Activated CD4-positive, CD25-positive, alpha-beta regulatory T cell treated with anti-CD3 and anti-CD28 coated beads, Interleukin-2, amount 50 U/mL, for 24 hours (primary cell): ENCODE measurements at places on chromosomes 16 and 17.

GRCh38 chr17:76196675-76197074, 43.6 kb downstream of the RNF157 start:
- ATAC-seq = no peak

- ATAC-seq = no peak
Measured at GRCh38 chr17:72145962-72146361, 25.1 kb downstream of the SOX9 start.

- ATAC-seq = peak; percentile 20
Measured at GRCh38 chr17:35788477-35789368, 6.7 kb downstream of the MMP28 start.

DNA sequence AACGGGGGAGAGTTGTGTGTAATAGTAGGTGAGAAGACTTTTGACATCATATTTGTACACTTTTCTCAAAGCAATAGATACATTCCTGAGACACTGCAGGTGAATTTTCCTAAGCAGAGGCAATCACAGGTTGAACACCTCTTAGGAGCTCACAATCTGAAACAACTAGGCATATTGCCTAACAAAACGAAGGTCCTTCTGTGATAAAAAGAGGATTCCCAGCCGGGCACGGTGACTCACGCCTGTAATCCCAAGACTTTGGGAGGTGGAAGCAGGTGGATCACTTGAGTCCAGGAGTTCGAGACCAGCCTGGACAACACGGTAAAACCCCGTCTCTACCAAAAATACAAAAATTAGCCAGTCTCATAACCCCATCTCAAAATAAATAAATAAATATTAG, 17.4 kb downstream of the NXN start:
- no peak for ATAC-seq

DNA sequence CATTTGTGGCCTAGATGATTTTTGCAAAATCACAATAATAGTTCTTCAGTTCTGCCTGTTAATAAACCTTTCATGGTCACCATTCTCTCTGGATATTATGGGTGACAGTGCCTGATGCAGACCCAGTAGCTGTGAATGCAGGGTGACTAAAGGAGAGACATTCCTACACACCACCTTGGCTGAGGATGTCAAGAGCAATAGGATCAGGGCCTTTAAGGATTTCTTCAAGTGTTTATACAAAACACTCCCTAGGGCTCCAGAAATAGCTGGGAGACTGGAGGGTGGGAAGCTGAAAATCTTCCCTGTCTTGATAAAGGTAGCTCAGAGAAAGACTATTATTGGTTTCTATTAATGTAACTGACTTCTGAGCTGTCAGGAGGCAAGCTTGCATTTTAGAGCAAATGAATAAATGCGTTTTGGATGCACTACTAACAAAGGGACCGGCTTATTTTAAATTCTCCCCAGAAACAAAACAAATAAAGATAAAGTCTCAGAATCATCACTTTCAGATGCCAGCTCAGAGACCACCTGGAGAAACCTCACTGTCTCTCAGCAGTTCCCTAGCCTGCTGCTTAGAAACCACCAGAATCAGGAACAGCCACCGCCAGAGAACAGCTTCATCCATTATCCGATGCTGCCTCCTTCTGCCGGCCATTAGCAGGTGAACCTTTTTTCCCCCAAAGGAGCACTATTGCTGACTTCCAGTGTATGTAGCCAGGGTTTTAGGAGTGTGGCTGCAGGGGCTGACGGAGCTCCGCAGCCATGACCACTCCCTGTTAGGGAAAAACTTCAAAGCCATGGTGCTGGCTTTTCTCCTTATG, 171.4 kb upstream of the DYNLRB2 start:
- no peak for ATAC-seq

- ATAC-seq = no peak
Measured at GRCh38 chr16:67517155-67517445, 11.5 kb upstream of the RIPOR1 start.

DNA sequence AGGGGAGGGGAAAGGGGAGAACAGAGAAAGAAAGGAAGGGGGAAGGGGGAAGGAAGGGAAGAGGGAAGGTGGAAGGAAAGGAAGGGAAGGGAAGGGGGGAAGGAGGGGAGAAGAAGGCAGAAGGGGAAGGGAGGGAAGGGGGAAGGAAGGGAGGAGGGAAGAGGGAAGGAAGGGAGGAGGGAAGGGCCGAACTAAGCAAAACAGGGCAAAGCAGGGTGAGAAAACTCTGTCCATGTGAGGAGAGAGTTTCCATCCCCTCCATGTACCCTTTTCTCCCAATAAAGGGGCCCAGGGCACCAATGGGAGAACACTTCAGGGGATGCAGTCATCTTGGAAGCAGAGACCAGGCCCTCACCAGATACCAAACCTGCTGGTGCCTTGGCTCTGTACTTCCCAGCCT, 256.8 kb upstream of the CDH5 start:
- no peak for ATAC-seq

DNA sequence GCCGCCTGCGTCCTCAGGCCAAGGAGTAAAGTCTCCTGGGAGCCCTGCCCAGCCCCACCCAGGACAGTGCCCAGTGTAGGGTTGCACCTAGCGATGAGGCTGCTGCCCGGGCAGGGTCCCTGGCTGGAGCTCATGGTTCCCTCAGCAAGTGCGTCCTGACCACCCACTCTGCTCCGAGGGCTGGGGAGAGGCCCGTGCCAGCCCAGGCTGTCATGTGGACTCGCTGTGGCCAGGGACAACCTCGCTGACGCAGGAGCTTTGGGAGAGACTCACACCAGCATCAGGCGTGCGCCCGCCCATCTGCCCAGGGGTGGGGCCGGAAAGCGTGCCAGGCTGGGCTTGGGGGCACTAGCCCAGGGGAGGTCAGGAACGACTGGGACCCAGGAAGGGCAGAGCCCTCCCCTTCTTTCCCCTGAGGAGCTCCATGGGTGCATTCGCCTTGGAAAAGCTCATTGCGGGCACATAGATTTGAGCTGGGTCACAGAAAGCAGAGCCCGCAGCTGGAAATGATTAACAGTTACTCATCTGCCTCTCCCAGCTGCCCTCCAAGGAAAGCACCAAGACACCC, 19.7 kb downstream of the DPEP1 start:
- no peak for ATAC-seq

DNA sequence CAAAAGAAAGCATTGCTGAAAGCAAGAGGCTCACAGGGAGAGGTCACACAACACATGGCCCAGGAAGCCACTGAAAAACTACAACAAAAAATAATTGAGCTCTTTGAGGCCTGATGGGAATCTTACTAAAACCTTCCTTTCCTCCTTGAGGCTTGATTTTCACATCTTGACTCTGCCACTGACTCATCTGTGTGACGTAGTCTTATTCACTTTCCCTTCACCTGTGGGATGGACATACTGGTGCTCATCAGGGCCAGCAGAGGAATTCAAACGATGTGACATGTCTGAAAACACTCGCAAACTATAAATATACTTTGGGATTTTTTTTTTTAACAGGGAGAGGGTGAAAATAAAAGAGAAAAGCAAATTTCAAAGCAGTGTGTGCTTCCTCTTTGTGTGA, 78.3 kb upstream of the ASIC2 start:
- no peak for ATAC-seq

GRCh38 chr17:75307957-75308731, 18.9 kb upstream of the SLC25A19 start:
- ATAC-seq = no peak

- no peak for ATAC-seq
Measured at GRCh38 chr16:77234611-77235010, 35.4 kb downstream of the SYCE1L start.

- ATAC-seq = no peak
Measured at GRCh38 chr17:38464723-38465390, 36.6 kb downstream of the ARHGAP23 start.
